Mucosa of descending colon (tissue), 3 donors: ENCODE measurements at places on chromosomes 3 and 15.
A peak's percentile ranks its signal among the peaks of the same experiment; 100 is the strongest.

GRCh38 chr15:95105229-95105628, 873.9 kb downstream of the MCTP2 start:
- no peak for DNase-seq

GRCh38 chr15:84649706-84650105, 4.4 kb downstream of the WDR73 start:
- no peak for DNase-seq

- peak; percentile 33 for DNase-seq
Observed at GRCh38 chr3:38084334-38085310, 45.6 kb downstream of the DLEC1 start.

- DNase-seq: no peak
Observed at GRCh38 chr15:57031082-57031481, 112.6 kb downstream of the TCF12 start.

- DNase-seq: no peak
Observed at GRCh38 chr15:40684381-40684780, 10.6 kb upstream of the RAD51 start.

- DNase-seq: no peak
Observed at GRCh38 chr3:39105687-39106063, 1.8 kb downstream of the GORASP1 start.

- DNase-seq: no peak
Observed at GRCh38 chr15:33508703-33509102, 197.9 kb downstream of the RYR3 start.

DNA sequence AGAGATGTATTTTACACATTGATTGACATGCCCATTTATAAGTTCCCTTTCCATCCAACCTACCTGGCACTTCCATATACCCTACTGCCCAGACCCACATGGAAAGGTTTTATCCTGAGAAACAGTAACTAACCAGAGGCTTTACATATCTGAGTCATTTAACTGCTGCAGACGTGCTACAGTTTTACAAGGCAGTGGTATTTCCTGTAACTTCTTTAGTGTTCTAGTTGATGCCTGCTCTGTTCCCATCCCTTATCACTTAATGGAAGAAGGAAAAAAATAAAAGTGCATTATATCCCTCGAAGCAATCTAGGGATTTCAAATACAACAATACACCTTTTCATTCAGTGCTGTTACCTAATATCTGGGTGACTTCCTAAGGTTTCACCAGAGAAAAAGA, 107.1 kb downstream of the TMCO5A start:
- no peak for DNase-seq

GRCh38 chr15:58966698-58967097, 20.8 kb upstream of the RNF111 start:
- no peak for DNase-seq

- DNase-seq: no peak
Observed at GRCh38 chr3:132317229-132317948, at the start of gene ACP3. TSS of gene ACP3 (plus strand) at chr3:132317407. CDS start at chr3:132317457, 50 bp downstream.

GRCh38 chr15:36370731-36371112, 208.7 kb upstream of the CDIN1 start:
- no peak for DNase-seq

DNA sequence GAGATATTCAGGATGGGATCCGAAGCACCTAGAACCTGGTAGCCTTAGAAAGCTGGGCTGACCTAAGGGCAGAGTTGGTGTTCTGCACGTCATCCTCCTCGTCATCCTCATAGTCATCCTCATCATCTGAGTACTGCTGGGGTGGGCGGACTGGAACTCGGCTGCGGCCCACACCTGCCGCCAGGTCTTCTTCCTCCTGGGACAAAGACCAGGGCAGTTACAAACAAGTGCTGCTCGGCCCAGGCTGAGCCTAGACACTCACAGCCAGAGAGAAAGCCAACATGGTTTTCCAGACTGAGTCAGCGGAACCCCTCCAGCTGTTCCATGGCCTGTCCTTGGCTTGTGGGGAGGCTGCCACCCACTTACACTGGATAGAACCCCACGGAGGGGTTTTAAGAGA, 40.5 kb downstream of the SEMA3G start:
- peak; percentile 19 for DNase-seq

GRCh38 chr15:56821721-56822425, 88.6 kb upstream of the ZNF280D start:
- DNase-seq: peak; percentile 72

DNA sequence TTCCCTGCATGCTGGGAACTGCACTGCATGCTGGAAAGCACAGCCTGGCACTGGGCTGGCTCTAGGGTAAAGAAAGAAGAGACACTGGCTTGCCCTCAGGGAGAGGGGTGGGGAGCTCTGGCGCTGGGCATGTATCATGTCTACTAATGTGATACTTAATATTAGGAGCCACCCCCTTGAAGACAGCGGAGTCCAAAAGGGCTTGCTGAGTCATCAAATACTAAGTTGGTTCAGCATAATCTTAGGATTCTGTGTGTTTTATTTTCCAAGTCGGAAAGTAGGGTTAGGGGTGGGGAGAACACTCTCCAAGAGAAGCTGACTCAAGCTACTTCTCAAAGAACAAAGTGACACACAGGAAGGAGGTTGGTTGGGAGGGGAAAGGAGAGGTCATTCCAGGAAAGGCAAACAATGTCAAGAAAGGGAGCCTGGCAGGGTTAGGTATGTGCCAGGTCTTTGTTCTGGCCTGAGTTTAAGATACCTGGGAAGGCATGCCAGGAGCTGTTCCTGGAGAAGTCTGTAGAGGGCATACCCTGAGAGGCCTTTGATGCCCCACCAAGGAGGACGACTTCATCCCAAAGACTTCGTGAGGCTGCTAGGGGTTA, 237.8 kb upstream of the NR2E3 start:
- DNase-seq: no peak

DNA sequence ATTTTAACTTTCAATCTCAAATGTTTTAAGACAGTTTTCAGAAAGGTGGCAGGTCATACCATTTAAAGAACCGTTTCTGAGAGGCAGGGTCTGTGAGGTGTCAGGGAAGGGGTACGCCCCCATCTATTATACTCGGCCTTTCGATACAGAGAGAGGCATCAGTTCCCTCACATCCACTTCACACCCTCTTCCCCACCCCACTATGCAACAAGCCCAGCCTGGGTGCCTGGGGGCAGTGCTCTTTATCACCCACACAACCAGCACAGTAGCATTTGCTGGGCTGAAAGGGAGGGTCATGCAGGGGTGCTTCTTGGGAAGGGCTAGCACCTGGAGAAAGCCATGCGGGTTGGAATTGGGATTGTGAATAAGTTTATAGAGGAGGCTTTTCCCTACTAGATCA, 56.0 kb upstream of the KCNMB2 start:
- no peak for DNase-seq

DNA sequence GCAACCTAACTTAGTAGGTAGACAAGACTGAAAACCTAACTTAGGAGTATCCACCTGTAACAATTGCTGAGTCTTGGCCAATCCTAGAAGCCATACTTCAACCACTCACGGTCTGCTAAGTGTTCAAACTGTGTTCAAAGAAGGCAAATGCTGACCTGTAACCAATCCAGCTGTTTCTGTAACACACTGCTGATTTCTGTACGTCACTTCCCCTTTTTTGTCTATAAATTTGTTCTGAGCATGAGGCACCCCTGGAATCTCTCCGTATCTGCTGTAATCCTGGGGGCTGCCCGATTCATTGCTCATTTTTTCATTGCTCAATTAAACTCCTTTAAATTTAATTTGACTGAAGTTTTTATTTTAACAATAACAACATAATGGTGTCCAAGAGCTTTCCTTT, 451.4 kb upstream of the ATP10A start:
- no peak for DNase-seq

DNA sequence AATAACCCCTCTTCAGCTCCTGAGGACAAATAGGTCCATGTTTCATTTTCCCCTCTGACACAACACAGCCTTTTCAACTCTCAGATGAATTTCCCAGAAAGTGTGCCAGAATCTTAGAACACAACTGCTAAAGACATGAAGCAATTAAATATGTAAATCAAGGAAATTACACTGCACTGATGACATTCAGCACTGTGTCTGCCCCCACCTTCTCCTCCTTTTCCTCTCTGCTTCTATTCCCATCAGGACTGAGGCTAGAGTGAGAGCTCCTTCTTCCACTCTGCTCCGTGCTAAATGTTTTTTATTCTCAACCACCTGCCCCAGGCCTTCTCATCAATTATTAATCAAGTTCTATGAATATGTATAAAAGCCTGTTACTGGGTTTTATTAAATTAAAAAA, 596.1 kb downstream of the TUSC7 start:
- DNase-seq: no peak

GRCh38 chr3:27669591-27669990, 52.5 kb downstream of the EOMES start:
- no peak for DNase-seq
